HL-60 (cell line): ENCODE measurements at places on chromosomes 1 and 21.

DNA sequence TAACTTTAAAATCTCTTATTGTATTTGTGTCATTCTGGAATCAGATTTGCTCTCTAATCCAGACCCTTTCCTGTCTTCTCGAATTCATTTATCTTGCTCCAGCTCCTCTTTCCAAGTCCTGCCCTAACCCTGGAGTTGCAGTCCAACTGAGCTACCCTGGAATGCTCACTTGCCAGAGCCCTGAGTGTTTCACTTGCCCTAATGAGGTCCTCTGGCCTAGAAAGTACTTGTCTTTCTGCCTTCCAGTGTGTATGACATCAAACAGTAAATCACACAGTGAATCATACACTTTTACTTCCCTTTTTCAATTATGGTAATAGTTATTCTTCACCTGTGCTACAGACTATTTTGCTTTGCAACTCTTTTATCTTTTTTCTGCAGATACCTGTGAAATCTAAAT is 96.9 kb downstream of the NEK7 start:
- no peak for DNase-seq

DNA sequence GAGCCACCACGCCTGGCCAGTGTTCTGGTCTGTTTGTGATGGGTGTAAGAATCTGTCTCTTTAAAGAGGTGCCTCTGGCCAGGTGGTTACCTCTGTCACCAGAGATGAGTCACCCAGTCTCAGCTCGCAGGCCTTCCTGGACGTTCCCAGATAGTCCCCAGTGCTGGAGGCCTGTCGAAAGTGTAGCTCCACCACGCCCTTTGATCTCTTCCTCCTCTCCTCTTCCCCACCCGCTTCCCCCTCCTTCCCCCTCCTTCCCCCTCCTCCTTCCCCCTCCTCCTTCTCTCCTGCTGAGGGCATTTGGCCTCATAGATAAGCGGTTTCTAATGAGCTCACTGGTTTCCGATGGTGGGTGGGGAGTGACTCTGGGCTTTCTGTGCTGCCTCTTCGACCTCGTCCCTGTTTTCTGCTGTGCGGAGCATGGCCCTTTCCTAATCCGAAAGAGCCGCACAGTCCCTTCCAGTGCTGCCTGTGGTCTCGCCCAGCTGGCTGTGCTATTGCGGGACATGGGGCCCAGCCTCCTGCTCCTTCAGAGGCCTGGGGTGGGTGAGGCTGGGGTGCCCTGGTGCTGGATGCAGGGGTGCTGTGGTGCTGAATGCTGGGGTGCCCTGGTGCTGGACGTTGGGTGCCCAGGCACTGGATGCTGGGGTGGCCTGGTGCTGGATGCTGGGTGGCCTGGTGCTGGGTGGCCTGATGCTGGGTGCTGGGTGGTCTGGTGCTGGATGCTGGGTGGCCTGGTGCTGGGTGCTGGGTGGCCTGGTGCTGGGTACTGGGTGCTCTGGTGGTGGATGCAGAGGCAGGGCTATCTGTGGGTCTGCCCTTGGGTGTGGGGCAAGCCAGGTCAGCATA is 19.2 kb downstream of the AGPAT3 start:
- DNase-seq = peak; percentile 57

DNA sequence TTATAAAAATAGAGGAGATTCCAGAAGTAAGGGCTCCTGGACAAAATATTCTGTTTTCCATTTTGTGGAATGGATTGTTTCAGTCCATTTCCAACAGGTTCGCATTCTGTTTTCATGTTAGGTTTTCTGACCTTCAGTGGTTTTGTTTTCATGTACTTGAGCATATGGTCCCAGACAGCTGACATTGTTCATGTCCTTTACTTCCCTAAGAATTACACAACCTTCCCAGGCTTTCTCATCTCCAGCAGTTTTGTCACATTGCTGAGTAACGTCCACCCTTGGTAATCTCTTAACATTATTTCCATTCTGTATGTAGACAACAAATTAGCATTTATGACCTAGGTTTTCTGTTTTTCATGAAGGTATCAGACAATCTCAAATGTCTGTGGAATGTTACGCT is 21.0 kb upstream of the ERRFI1 start:
- DNase-seq = peak; percentile 33

- DNase-seq = no peak
Observed at GRCh38 chr1:171948511-171948910, 107.2 kb downstream of the DNM3 start.

- DNase-seq = peak; percentile 86
Observed at GRCh38 chr1:32337855-32338636, 2.0 kb upstream of the MARCKSL1 start.

GRCh38 chr1:48223366-48224240 is 1.1 kb downstream of the SLC5A9 start:
- no peak for DNase-seq

DNA sequence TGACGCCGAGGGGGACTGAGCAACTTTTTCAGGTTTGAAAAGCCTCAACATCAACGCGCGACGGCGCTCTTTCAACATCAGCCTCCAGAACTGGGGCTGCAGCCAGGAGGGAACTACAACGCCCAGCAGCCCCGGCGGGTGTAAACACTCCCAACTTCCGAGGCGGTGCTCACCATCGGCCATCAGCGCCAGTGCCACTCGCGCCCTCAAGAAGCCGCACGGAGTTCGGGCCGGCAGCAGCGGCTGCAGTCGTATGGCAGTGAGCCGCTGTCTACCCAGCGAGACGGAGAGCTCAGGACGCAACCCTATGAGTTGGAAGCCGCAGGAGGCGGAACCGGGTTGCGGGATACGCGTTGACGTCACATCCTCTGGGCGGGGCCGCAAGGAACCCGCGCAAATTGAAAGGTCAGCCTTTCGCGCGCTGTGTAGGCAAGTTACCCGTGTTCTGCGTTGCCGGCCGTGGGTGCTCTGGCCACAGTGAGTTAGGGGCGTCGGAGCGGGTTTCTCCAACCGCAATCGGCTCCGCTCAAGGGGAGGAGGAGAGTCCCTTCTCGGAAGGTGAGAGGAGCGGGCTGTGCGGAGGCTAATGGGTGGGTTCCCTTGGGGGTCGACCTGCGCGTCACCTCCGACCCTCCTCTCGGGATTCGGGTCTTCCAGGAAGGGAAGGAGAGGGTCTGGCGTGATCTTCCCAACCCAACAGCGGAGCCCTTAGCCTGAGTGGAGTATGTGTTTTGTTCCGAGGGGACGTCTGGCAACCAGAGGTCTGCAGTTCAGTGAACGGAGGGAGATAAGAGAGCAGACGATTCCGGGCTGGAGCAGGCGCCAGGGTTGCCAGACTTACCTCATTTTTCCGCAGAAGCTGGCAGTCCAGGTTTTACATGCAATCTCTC is at the start of gene EXO1:
Gene EXO1, plus strand, starts transcription at position 409 of the 890 bp plus-strand sequence. CDS start 2,222 bp downstream, outside the sequence.
- peak; percentile 79 for DNase-seq

DNA sequence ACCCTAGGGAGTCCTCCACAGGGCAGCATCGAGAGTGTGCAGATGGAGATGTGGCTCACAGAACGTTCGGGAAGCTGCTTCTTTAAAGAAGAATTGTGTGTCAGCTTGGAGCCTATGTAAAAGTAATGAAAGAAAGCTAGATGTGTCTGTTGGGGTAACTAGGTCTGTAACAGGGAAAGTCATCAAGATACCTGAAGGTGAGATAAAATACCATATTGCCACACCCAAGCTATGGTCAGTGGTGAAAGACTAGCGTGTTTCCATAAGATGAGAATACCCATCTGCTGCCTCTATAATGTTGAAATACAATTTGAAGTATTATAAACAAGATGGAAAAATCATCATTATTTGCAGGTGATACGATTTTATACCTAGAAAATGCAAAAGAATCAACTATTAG is 17.5 kb downstream of the RCAN1 start:
- no peak for DNase-seq

GRCh38 chr1:1043411-1043810 is 23.5 kb downstream of the AGRN start:
- DNase-seq = no peak
